GM06990 (cell line): ENCODE measurements at places on chromosomes 5 and 9.

GRCh38 chr5:168766426-168766700 is 187.2 kb upstream of the PANK3 start:
- no peak for DNase-seq

DNA sequence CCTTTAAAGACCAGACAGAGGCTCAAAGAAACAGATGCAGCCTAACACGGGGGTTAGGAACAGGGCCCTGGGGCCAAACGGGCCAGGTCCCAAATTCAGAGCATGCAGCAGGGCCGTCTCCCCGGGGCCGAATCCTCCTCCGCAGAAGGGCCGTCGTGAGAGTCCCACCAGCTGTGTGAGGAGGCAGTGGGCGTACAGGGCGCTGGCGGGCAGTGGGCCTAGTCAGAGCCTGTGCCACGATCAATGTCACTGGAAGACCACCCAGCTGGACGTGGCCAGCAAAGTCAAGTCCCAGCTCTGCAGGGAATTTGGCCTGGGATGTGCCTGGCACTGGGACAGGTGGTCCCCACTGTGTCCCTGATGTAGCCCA is 15.8 kb upstream of the FCN2 start:
- DNase-seq: no peak

DNA sequence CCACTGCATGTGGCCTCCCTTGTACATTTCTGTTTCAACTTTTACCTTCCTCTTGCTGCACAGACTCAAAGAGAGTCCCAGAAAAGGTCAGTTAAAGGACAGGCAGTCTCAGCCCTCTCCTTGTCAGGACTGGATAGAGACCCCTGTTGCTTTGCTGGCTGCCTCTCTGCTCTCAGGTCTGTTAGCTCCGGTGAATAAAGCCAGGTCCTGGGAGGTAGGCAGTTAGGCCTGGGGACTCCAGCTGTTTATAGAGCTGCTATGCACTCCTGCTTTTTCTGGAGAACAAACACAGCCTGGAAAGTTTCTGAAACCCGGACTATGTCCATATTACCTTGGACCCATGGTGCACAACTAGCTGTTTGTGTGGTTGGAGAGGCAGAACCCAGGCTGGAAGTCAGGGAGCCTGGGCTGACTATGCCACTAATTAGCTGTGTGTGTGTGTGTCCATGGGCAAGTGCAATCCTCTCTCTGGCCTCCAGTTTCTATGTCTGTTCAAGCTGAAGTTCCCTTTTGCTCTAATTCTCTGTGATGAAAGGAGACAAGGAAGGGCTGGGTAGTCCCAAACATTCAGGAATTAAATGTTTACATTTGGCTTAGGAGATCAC is 42.9 kb downstream of the GLRA1 start:
- DNase-seq: no peak

GRCh38 chr5:146007989-146008388 is 71.6 kb downstream of the SH3RF2 start:
- DNase-seq: no peak

- DNase-seq: no peak
These were observed 309.6 kb downstream of the CWC27 start for GRCh38 chr5:65078331-65078730.

- DNase-seq: no peak
These were observed 53.4 kb downstream of the OR2K2 start for GRCh38 chr9:111276431-111277128.

DNA sequence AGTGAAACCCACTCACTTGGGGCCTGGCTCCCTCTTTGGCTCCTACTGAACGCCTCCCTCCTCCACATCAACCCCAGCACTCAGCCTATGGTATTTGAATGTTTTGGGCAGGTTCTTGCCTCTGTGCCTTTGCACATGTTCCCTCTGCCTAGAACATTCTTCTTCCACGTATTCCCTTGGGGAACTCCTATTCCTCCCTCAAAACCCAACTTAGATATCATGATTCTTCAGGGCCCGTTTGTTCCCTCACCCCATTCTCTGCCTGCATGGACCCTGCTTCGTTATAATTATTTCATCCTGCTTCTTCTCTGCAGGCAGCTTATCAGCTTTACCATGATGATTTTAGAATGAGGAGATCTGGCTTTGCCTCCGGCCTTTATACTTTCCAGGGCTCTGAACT is 215.0 kb upstream of the IER5L start:
- DNase-seq: no peak

DNA sequence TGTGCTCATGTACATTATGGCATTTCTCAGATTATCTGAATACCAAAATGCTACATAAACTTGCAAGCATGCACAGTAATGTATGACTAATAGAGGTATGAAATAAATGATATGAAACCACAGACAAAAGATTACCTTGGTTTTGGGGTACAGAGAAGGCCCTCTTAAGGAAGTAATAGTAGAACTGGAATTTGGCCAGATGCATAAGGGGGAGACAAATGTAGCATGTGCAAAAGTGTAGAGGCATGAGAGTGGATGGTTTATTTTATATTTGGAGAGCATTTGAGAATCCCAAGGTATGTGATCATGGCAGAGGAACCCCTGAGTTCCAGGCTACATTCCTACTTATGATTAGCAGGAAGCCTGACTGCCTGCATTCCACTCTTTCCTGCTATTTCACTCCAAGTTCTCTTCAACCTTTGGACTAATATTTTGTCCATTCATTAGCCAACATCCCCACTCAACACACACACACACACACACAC is 74.2 kb downstream of the MAMDC2 start:
- DNase-seq: no peak

GRCh38 chr9:135123773-135124134 is 36.3 kb downstream of the OLFM1 start:
- no peak for DNase-seq

DNA sequence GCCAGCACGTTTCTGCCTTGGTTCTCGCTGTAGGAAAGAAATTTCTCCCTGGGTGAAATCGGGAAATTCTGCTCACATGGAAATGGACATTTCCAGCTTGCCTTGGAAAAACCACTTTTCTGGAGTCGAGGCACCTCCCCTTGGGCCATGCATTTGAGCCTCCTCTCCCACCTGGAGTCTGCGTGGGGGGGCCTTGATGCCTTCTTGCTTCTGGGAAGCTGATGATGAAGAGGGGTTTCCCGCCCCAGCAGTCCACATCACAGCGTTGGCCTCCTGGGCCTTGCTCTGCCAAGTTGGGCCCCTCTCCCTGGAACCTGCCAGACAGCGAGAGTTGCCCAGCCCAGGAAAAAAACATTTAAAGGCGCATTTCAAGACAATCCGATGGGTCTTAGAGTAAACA is 1.8 kb upstream of the ASB6 start:
- no peak for DNase-seq

GRCh38 chr5:34914671-34915138 is 599 bp downstream of the RAD1 start:
- no peak for DNase-seq

DNA sequence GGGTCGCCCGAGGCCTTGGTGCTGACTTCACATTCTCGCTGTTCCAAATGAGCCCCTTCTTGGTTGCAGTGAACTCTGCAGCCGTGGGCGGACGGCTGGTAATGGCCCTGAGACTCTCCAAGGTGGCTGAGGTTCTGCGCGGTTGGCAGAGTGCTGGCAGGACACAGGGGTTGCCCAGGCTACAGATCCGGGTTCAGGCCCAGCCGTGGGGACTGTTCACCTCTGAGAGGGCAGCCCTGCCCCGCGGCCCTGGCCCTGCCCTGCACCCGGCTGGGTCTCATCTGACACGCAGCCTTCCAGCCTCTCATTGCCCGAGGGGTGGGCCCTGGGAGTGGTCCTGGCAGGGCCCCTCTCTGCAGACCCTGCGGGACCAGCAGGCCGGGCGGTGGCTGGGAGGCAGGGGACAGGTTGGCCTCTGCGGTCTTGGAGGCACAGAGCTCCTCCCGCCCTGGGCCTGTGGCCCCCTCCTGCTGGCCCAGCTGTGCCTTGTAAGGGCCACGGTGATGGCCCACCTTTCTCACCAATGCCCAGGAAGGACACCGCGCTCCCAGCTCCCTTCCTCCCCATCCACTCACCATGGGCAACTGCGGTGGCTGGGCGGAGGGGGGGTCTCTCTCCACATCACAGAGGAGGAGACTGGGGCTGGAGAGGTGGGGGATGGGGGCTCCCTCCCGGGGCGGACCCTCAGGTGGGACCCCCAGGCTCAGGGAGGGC is 51.6 kb downstream of the AHRR start:
- DNase-seq: no peak

GRCh38 chr5:72815580-72816283 is 729 bp upstream of the TNPO1 start:
- DNase-seq: no peak

GRCh38 chr5:132763181-132764036 is 13.6 kb downstream of the SEPTIN8 start:
- no peak for DNase-seq

DNA sequence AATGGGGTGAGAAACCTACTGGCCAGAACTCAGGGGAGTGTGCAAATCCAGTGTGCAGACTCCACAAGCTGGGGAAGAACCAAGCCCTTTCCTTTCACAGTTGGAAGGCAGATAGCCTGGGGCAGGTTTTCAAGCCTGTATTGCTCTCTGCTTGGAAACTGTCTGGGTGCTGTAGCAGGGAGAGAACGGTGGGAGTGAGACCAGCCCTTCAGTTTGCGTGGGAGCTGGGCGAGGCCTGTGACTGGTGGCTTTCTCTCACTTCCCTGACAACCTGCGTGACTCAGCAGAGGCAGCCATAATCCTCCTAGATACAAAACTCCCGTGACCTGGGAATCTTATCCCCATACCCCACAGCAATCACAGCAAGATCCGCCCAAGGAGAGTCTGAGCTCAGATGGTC is 44.9 kb upstream of the SNCAIP start:
- DNase-seq: no peak

- no peak for DNase-seq
These were observed 268.2 kb downstream of the TMEM167A start for GRCh38 chr5:82808960-82809359.

DNA sequence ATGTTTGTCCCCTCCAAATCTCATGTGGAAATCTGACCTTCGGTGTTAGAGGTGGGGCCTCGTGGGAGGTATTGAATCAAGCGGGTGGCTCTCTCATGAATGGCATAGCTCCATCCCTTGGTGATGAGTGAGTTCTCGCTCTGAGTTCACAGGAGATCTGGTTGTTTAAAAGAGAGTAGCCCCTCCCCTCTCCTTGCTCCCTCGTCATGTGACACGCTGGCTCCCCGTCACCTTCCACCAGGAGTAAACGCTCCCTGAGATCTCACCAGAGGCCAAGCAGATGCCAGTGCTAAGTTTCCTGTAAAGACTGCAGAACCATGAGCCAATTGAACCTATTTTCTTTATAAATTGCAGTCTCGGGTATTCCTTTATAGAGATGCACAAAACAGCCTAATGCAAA is 74.5 kb downstream of the RASEF start:
- no peak for DNase-seq

GRCh38 chr5:139651853-139652787 is 4.0 kb downstream of the CXXC5 start:
- peak; percentile 97 for DNase-seq

DNA sequence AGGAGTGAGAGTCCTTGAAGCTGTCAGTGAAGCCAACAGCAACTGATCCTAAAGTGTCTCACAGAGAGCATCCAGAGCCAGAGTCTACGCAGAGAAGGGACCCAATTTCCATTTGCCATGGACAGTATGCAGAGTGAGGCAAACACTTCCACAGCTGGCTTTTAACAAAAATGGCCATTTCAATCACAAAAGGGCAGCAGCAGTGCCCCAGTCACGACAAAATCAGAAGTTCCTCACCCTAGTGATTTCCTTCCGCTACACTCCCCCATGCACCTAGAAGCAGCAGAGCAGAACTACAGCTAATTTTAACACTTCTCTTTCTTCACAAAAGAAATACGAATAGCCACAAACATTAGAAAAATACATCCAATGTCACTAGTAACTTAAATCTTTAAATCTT is 27.9 kb downstream of the FBXW11 start:
- no peak for DNase-seq
